Stimulated activated CD8-positive, alpha-beta memory T cell treated with anti-CD3 and anti-CD28 coated beads, Interleukin-12 subunit alpha, Interleukin-12 subunit beta, amount 100 ng/mL, for 4 hours (primary cell): ENCODE measurements at places on chromosomes 1 and 21.

GRCh38 chr1:47883963-47884362, 113.2 kb downstream of the TRABD2B start:
- DNase-seq: no peak

DNA sequence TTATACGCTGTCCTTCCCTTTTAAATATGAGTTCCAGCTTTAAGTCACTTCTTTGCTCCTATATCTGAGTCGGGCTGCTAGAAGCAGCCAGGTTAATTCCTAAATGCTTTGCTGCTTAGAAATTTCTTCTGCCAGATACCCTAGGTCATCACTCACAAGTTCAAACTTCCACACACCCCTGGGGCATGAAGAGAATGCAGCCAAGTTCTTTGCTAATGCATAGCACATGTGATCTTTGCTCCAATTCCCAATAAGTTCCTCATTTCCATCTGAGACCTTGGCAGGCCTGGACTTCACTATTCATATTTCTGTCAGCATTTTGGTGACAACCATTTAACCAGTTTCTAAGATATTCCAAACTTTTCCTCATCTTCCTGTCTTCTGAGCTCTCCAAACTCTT, 14.5 kb upstream of the APP start:
- DNase-seq: no peak

DNA sequence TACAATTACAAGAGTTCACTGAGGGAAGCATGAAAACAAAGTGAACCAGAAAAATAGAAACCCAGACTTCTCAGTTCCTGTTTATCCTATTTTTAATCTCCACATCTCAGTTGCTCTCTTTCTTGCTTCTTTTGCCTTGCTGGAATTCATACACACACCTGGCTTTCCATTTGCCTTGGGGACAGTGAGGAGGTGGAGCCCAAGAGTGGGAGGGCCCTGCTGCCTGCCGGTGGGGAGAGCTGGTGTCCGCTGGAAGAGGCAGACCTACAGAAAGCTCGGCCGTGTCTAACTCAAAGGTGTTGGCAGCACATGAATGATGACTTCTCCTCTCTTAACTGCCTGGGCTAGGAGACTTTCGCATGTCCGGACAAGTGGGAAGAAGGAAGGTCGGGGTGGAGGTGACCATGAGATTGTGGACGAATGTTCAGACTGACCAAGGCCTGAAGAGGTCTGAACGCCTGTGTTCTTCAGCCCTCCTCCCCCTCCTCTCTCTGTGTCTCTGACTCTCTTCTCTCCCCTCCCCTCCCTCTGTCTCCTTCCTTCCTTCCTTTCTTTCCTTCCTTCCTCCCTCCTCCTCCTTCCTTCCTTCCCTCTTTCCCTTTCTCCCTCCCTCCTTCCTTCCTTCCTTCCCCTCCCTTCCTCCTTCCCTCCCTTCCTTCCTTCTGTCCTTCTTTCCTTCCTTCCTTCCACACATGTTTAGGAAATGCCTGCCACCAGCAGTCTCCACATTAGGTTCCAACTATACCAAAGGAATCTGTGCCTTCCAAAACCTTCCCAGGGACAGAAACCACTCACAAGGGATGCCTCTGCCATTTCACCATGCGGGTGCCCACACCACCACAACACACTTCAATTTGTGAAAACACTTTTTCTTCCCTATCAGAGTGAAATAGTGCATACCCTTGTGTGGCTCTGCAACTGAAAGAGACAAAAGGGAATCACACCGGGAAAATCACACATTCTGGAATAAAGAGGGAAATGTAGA, 157.3 kb upstream of the RUNX1 start:
- no peak for DNase-seq

- DNase-seq: no peak
Measured at GRCh38 chr1:232813760-232814159, 8.5 kb downstream of the MAP10 start.

DNA sequence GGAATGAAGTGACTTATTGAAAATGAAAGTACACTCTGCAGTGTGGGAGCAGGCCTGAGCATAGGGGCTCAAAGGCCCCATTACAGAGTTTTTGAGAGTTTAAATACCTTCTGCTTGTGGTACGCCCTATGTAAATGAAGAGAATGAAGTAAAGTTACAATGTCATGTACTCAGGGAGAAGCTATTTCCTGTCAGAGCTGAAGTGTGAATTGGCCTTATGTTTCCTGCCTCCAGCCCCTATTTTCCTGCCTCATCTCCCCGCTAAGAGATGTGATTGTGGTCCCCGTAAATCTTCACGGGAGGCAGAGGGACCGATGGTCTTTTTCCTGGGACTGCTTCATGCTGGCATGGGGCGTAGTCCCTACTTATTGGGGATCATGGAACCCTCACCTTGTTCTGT, 2.5 kb upstream of the ZNF683 start:
- DNase-seq: no peak

- no peak for DNase-seq
Measured at GRCh38 chr21:35091496-35091895, 42.4 kb upstream of the RUNX1 start.

DNA sequence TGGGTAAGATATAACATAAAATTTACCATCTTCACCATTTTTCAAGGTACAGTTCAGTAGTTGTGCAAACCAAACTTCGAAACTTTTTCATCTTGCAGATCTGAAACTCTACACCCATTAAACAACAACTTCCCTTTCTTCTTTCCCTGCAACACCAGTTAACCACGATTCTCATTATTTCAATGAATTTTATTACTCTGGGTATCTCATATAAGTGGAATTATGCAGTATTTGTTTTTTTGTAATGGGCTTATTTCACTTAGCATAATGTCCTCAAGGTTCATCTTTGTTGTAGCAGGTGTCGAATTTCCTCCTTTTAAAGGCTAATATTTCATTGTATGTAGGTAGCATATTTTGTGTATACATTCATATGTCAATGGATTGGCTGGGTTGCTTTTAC, 146.1 kb downstream of the SPATA46 start:
- no peak for DNase-seq

DNA sequence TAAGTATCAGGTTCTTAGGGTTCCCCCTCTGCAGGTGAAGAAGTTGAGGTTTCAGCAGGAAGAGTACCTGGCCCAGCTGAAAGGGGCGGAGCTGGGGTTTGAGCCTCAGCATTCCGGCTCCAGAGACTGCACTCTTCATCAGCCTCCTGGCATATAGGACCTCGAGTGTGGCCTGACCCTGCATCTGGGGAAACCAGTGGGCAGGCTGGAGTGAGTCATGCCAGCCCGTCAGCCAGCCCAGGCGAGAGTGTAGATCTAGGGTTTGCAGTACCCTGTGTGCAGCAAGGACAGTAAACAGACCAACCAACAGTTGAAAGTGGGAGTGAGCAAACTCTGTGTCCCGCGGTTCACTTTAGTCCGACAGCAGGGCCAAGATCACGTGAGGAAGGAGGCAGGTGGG, 14.1 kb downstream of the MFSD2A start:
- DNase-seq: no peak

- no peak for DNase-seq
Measured at GRCh38 chr1:31701091-31701736, 2.6 kb downstream of the COL16A1 start.

DNA sequence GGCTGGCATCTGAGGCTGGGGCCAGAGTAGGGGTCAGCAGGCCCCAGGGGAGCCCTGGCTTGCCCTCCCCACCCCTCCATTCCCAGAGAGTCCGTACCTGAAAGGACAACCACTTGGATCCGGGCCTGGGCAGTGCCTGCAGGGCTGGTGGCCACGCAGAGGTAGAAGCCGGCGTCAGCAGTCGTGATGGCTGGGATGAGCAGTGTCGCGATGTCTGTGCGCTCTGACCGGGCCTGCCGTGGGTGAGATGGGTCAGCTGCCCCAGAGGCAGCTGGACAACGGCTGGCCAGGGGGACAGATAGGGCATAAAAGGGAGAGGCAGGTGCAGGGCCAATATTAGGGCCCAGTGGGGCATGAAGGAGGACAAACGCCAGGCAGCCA, 42.7 kb downstream of the LDLRAD2 start:
- DNase-seq: no peak

- DNase-seq: no peak
Measured at GRCh38 chr1:185864331-185864730, 130.1 kb downstream of the HMCN1 start.

DNA sequence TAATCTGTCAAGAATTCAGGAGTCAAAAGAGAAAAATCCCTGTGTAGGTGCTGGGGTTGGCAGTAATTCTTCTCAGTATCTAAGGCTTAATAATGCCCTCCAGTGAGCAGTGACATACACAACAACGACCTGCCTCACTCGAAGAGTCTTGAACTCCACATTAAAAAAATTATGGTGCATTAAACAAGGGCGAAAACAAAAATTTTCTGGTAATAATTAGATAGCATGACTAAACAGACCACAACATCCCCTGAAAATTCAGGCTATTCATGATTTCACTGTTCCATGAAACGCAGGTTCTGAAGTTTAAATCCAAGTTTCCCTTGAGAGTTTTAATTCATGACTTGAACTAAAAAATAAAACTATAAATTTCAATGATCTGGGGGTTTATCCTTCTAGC, 5.1 kb downstream of the SRSF4 start:
- DNase-seq: no peak

GRCh38 chr1:151510020-151510405, 1.2 kb upstream of the CGN start:
- DNase-seq: no peak

GRCh38 chr1:119747451-119747850, 21.3 kb downstream of the HMGCS2 start:
- no peak for DNase-seq

GRCh38 chr1:51509773-51510172, 9.3 kb downstream of the EPS15 start:
- DNase-seq: no peak
